Omental fat pad (tissue), 4 donors: ENCODE measurements at places on chromosomes 3 and 15.

DNA sequence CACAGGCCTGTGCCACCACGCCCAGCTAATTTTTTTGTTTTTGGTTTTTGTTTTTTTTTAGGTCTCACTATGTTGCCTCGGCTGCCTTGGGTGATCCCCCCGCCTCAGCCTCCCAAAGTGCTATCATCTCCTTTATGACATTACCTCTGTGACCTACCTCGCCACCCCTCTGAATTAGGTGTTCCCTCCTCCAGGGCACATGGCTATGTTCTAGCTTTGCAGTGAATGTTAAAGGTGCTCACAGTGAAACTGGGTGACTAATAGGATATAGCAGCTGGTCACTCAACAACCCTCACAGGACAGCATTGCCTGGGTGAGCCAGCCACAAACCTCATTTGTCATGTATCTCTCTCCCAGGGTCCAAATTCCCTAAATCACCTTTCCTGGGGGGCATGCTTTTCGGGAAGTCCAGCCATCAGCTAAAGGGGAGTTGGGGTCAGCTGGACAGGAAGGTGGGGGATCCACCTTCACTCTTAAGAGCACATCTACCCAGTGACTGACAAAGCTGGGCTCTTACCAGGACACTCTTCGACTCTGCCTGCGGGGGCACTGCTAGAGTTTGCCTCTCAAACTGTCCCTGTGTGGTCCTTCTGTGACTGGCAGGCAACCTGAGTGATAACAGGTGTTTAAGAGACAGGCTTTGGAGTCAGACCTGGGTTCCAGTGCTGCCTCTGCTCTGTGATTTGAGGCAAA lies 1.6 kb upstream of the TTLL3 start:
- no peak for DNase-seq

DNA sequence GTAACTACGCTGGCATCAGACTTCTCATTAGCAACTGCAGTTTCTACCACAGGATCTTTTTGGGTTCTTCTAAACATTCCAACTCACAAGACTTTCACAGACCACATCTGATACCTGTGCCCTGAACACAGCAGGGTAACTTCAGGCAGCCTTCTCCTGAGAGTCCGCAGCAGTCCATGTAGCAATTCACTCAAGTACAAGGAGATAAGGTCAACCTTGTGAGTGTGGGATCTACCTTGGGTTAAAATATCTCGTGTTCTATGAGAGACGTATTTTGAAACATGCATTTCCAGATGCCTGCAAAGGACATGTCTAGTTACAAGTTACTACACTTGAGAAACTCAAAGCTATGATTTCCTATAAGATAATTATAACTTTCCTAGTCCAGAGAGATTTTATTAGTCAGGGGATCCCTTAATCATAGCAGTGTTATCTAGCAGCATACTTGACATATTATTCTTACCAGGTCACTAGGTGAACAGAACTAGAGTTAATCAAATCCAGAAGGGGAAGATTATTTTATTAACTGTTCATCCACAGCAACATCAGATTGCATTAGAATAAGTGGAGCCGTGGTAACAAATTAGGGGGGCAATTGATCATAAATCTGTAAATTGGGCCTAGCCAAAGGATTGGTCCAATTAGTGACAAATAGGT lies 66.4 kb downstream of the ASTE1 start:
- DNase-seq: no peak

DNA sequence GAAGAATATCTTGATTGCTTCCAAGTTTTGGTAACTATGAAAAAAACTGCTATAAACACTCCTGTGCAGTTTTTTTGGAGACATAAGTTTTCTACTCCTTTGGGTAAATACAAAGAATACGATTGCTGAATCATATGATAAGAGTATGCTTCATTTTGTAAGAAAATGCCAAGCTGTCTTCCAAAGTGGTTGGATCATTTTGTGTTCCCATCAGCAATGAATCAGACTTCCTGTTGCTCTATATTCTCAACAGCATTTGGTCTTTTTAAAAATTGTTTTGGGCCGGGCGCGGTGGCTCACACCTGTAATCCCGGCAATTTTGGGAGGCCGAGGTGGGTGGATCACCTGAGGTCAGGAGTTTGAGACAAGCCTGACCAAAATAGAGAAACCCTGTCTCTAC lies 14.5 kb downstream of the BTD start:
- no peak for DNase-seq

- no peak for DNase-seq
Observed at GRCh38 chr15:89077750-89078149, 10.5 kb upstream of the ABHD2 start.

- no peak for DNase-seq
Observed at GRCh38 chr3:35651851-35652250, 12.5 kb downstream of the ARPP21 start.

DNA sequence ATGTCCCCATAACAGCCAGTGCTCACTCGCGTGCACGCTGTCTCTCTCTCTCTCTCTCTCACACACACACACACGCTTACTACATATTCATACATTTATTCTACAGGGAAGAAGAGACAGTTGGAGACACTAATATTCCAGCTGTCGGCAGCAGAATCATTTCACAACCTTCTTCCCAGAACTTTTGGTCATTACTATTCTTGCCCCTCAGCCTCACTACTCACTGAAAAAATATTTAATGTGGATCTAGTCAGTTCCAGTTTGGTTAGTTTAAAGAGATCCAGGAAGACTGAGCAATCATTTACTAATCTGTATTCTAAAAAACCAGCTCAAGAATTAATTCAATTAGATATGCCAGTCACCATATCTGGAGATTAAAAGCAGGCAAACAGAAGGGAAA lies 394.9 kb downstream of the PTPRG start:
- no peak for DNase-seq
